Stimulated activated CD4-positive, alpha-beta T cell treated with anti-CD3 and anti-CD28 coated beads, TNF-alpha, amount 100 ng/mL, for 24 hours (primary cell): ENCODE measurements at places on chromosomes 7 and 10.

DNA sequence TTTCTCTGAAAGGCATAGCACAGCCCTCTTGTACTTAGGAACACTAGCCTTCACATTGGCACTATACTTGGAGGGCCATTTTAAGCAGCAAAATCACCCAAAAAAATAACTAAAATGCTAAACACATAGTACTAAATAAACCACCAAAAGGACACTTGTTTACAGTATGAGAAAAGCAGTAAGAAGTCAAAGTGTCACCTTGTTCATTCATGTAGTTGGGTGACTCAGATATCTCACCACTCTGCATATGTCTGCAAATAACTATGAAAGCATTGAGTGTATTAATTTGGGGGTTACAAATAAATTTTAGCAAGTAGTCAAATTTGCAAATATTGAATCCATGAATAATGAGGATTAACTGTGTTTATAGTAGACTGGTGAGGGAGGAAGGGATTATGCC is 107.6 kb downstream of the ELAPOR2 start:
- DNase-seq: no peak

DNA sequence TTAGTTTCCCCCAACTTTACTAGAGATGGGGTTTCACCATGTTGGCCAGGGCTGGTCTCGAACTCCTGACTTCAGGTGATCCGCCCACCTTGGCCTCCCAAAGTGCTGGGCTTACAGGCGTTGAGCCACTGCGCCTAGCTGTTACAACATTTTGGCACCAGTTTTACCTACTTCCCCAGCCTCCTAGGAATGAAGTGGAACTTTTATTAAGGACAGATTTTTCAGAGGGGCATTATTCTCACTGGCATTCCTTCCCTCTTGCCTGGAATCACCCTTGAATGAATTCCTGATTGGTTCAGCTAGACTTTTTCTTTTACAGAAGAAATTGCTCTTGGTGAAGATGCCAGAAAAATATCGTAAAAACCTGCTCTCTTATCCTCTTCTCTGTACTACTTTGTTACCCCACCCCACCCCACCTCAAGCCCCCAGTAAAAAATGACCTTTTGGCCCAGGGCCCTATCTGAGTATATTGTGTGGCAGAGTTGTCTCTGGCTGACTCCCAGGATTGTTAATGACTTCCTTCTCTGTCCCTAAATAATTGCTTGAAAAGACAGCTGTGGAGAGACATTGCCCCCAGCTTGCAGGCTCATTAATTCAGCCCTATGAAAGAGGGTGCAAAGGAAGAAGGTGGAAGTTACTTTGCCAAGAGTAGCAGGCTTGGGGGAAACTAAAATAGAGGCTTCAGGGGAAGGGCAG is 189.6 kb downstream of the AUTS2 start:
- no peak for DNase-seq

- DNase-seq: no peak
Observed at GRCh38 chr7:64494912-64495461, 67.9 kb downstream of the ZNF680 start.

GRCh38 chr7:159104188-159104920 is 40.3 kb downstream of the VIPR2 start:
- DNase-seq: no peak

- DNase-seq: no peak
Observed at GRCh38 chr7:30434140-30434799, 44.3 kb downstream of the NOD1 start.

- DNase-seq: no peak
Observed at GRCh38 chr7:144668503-144668902, 167.3 kb downstream of the TPK1 start.

GRCh38 chr7:9091282-9091681 is 657.9 kb downstream of the NXPH1 start:
- no peak for DNase-seq

- DNase-seq: no peak
Observed at GRCh38 chr10:112447620-112447928, 559 bp downstream of the VTI1A start.

DNA sequence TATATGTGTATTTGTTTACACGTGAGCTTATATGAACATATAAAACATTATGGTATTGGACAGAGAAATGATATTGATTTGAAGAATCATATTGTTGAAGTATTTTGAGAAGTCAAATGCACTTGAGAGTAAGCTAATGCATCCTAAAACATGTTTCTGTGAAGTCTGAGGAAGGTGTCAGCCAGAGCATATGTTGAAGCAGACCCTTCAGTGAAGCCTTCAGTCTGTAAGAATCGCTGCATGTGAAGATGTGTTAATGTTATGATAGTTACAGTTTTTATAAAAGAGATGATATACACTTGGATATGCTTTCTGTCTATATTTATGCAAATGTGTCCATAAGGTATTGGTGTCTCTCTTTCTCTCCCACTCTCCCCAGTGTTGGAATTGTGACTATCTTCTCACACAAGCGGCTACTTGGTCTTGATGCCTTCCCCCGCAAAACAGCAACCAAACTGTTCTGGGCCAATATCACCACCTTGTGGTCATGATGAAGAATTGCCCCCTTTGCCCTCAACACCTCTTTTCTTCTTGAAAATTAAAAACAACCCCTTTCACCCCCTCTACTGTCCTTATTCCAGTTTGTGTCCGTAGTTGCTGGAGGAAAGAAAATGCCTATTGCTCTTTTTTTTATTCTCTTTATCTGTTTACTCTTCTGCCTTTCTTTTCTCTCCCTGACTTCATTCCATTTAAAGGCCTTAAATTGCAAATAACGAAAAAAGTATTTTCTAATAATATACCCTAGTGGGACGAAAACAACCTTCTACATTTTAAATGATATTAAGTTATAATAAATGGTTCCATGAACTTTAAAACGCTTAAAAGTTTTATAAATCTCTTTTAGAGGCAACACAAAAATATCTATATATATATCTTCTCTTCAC is 64.9 kb downstream of the IKZF1 start:
- no peak for DNase-seq

- no peak for DNase-seq
Observed at GRCh38 chr7:585873-586272, 66.2 kb upstream of the PDGFA start.

- DNase-seq: no peak
Observed at GRCh38 chr7:128829391-128830166, 627 bp upstream of the FLNC start.

DNA sequence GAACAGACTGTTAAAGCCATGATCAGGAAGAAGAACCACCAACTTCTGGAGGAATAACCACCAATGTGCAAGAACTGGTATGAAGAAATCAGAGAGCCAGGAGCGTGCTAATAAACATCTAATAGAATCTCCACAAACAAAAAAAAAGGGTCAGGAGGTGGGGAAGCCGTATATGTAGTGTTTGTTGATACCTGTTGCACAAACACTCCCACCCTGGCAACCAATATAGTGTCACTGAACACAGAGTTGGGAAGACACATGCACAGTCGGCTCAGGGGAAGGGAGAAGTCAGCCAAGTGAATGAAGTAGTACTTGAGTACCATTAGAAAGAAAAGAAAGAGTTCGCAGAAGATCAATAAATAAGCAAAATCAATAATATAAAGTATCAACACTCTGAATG is 400.1 kb downstream of the PARD3 start:
- no peak for DNase-seq

- peak; percentile 20 for DNase-seq
Observed at GRCh38 chr10:5447611-5448071, 35.3 kb downstream of the NET1 start.

DNA sequence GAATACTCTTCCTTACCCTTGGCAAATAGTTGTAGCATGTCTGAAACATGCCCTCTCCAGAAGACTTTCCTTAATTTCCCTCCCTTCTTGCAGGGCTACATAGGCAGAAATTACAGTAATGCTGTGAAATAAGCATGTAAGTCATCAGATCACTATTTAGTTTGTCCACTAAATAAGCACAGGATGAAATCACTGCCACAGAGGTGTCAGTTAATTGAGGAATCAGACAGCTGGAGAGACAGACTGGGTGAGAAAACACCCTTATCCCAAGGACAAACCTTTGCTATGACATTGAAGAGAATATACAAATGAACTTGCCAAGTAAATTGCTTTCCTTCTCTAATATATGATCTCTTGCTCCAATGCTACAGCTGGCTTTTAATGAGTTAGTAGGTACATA is 129.3 kb downstream of the CHRM2 start:
- DNase-seq: no peak

GRCh38 chr7:118264836-118265235 is 40.3 kb downstream of the ANKRD7 start:
- no peak for DNase-seq

DNA sequence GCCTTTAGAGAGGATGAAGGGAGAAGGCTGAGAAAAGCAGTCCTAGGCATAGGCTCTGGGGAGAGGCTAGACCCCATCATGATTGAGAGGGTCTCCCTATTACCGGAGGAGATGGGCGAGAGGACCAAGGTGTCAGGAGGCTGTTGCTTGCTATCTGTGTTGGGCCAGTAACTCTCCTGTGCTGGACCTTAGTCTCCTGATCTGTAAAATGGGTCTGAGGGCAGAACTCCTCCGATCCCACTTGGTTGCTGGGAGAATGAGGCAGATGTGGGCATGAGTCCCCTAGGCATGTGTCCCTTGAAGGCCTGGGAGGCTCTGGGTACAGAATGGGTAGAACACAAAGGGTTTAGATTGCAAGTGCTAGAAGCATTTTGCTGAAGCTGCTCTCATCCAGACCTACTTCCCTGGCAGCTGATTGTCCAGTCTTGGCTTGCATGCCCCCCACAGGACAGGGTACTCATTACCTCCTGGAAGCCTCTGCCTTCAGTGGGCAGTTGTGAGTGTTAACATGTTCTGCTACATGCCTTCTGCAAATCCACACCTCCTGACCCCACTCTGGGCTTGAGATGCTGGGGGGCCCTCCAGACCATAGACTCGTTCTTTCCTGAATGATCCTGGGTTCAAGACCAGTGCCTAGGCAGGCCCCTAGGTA is 4.4 kb downstream of the ZMIZ1 start:
- DNase-seq: no peak

DNA sequence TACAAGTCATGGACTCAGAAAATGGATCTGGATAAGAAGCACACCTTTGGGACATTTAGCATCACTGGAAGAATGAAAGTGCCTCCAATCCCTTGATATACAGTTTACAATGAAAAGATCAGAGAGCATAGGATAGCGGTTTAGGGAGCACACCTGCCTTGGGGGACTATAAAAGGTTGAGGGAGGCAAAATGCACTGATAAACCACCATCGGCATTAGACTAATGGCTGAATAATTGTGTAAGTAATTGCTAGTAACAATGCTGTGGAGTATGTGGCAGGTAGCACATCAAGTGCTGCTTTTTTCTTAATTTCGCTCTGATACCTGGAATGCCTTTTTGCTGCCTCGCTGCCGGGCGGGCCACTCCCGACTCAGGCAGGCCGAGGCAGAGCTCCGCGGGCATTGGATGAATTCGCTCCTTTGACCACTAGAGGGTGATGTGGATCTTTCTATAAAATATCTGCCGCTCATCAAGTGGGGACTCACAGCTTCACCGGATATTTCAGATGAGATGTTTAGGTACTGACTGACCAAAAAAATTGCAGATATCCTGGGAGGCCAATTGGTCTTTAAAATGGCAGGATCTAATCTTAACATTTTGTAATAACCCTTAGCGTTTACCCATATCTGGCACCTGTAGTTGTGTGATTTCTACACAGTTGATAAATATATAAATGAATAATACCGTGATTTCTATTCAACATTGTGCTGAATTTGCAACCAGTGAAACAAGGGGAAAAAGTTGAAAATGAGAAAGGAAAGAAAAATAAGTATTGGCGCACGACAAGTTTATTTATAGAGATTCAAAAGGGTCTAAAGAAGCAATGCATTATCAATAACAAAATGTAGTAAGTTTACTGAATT is 116.8 kb upstream of the PRSS1 start:
- DNase-seq: peak; percentile 18

- peak; percentile 33 for DNase-seq
Observed at GRCh38 chr7:150514748-150515222, at the start of gene GIMAP7. Gene GIMAP7 (plus strand): TSS chr7:150514872. CDS start chr7:150519975, 5,103 bp downstream.

- DNase-seq: no peak
Observed at GRCh38 chr10:127687548-127687947, 49.4 kb upstream of the FOXI2 start.

DNA sequence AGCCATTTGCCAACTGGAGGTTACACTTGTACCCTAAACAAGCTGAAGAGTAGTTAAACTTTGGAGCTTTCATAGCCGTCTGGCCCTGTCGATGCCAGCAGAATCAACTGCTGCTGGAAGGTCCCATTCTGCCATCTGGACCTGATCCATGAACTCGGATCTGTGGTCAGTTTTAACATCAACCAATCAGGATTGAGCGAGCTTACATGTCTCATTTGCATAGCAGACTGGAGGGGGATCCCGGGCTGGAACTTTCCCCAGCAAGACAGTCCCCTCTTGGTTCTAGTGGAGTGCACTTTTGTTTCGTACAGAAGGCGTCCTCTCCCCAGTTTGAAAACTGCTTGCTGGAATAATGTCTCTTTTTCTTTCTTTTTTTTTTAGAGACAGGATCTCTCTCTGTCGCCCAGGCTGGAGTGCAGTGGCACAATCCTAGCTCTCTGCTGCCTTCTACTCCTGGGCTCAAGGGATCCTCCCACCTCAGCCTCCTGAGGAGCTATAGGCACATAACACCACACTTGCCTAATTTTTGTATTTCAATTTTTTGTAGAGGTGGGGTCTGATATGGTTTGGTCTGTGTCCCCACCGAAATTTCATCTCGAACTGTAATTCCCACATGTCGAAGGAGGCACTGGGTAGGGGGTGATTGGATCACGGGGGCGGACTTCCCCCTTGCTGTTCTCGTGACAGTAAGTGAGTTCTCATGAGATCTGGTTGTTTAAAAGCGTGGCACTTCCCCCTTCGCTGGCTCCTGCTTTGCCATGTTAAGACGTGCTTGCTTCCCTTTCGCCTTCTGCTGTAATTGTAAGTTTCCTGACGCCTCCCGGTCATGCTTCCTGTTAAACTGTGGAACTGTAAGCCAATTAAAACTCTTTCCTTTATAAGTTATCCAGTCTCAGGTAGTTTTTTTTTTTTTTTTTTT is 42.8 kb upstream of the SEPHS1 start:
- no peak for DNase-seq

- DNase-seq: no peak
Observed at GRCh38 chr10:99312501-99312900, 16.7 kb upstream of the CNNM1 start.

GRCh38 chr7:44893710-44894234 is 8.4 kb upstream of the PURB start:
- DNase-seq: no peak

GRCh38 chr10:71650397-71650796 is 69.2 kb downstream of the C10orf105 start:
- no peak for DNase-seq

DNA sequence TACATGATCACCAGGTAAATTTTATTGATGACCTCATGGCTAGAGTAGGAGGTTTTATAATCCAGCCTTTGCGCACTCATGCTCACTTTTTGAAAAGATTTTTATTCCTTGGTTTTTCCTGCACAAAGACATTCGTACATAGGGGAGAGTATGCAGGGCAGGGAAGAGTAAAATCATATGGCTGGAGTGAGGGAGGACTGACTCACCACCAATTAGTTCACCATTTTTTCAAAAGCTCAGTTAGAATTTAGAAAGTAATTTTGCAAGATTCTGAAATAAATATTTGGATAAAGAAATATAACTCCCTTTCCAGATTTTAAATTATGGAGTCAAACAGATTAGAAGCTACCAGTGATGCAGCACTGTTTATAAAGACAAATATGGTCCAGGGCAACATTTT is 111.9 kb downstream of the SEMA3D start:
- DNase-seq: no peak
